ENCODE measurements at places on chromosomes 7 and 10. TPM values are rescaled to one million over a fixed set of nuclear protein-coding genes. Genes with fewer than 3 reads are reported as not detected.

The MINDY4 gene
- total RNA-seq, result 2.0 TPM

GRCh38 chr7:107025449-107026103 lies 18.9 kb upstream of the PRKAR2B start:
- DNase-seq, result no peak

DNA sequence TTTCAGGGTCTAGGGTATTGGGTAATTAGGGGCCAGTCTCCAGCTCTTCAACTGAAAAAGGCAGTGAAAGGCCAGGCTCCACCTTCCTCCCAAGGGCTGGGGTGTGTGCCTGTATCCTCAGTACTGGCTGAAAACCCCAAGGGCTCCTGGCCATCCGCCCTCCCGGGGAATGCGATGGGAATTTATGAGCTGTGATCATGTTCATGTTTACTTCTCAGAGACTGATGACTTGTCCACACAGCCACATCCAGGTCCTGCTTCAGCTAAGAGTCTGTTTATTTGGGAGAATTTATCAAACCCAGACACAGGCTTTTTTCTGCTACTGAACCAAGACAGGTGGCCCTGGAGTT lies 91.7 kb downstream of the CCDC3 start:
- no peak for DNase-seq

- DNase-seq, result no peak
These were observed 75.4 kb downstream of the RABGEF1 start for GRCh38 chr7:66815951-66816350.

DNA sequence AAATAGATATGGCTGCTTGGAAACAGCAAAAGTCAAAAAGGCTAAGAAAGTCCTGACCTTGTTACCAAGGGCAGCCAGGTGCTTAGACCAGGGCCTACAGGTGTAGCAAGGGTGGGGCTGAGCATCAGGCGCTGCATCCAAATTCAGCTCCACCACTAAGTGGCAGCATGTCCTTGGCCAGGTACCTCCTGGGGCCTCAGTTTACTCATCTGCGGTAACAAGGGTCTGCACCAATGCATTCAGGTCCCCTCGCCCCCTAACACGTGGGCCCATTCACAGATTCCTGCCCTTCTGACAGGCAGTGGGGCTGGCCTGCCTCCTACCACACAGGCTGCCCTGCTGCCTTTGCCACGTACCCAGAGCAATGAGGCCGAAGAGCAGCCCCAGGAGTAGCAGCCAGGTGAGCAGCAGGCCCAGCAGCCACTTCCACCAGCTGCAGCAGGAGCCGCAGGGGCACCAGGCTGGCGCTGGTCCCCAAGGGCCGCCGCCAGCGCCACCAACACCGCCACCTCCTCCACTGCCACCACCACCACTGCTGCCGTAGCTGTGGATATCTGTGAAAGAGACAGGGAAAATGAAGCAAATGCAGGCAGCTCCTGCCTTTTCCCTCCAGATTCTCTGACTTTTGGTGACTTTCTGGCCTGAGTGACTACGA lies 28.9 kb downstream of the COL17A1 start:
- DNase-seq, result no peak

DNA sequence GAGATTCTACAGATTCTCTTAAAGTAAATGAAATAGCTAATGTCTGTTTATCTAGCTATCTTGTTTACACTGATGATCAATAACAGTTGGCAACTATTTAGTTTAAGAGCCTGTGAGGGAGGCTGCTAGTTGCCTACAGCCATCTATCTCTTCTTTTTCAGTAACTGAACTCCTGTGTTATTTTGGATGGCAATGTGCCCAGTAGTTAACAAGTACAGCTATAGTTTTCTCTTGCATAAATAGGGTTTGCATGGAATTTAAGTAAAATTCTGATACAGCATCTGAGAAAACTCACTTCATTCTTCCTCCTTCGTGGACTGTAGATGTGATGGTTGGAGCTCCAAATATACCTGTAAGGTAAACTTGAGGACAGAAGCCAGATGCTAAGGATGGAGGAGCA lies 219.5 kb upstream of the POT1 start:
- no peak for DNase-seq

DNA sequence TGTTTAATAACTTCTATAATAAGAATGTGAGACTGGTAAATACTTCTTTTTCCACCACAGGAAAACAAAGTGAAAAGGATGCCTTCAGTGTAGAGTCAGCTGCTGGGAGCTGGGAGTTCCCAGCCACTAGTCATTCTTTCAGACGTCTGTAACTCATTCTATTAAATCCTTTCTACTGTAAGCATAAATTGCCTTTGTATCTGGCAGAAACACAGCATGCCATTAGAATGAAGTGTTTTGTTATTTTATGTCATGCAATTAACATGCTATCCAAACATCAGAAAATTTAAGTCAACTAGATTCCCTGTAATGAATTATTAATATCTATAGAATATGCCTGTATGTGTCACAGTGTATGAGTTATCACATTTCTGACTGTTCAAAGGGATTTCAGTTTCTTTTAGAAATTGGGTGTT lies 14.3 kb downstream of the BPGM start:
- no peak for DNase-seq

The PAX4 gene
- total RNA-seq, result not detected

The MARVELD1 gene
- total RNA-seq, result 4.1 TPM

The CALHM1 gene
- not detected for total RNA-seq

All from activated naive CD8-positive, alpha-beta T cell treated with anti-CD3 and anti-CD28 coated beads for 36 hours (primary cell).